Cardiac septum (tissue), 1 donor: ENCODE measurements at places on chromosomes 2 and 18. TPM values are rescaled to one million over a fixed set of nuclear protein-coding genes. Genes with fewer than 3 reads are reported as not detected.

The KLHL41 gene
- total RNA-seq: 90.5 TPM

The CD8B gene
- total RNA-seq: 0.62 TPM

The TEX44 gene
- total RNA-seq: not detected

The ASAP2 gene
- total RNA-seq: 11.8 TPM

The OXER1 gene
- 0.94 TPM for total RNA-seq
